Stimulated activated CD8-positive, alpha-beta memory T cell treated with anti-CD3 and anti-CD28 coated beads, Interleukin-15, amount 100 ng/mL, for 24 hours (primary cell): ENCODE measurements at places on chromosomes 12 and 14.
A peak's percentile ranks its signal among the peaks of the same experiment; 100 is the strongest.

DNA sequence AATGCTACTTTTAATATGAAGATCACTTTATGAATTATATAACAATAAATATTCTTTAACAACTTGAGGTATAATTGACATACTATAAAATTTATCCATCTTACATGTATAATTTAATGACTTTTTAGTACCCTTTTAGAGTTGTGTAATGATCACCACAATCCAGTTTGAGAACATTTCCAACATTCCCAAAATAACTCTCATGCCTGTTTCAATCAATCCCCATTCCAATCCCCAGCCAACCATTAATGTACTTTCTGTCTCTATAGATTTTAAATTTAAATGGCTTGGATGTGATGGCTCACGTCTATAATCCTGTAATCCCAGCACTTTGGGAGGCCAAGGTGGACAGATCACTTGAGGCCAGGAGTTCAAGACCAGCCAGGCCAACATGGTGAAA, 23.5 kb upstream of the FRMD6 start:
- no peak for DNase-seq

- no peak for DNase-seq
These were observed 14.9 kb downstream of the RAB35 start for GRCh38 chr12:120101617-120102016.

- DNase-seq = no peak
These were observed 121.5 kb downstream of the PRKD1 start for GRCh38 chr14:29806124-29806517.

- no peak for DNase-seq
These were observed 477.5 kb upstream of the GARIN6 start for GRCh38 chr12:99170037-99170436.

DNA sequence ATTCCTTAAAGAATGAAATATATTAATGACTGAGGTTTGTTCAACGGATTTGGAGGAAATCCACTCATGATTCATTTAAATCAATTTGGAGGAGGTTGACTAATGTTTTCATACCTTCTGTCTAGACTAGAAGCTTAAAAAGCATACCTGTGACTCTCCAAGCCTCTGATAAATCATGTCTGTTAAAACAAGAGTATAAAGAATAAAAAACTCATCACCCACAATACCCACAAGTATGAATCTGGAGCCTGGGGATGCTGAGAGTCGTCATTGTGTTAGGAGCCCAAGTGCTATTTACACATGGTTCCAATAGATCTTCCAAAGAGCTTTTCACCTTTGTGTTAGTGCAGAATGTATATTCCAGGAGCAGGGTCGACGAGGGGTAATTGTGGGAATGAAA, 86.8 kb upstream of the ADAMTS20 start:
- DNase-seq = no peak

- no peak for DNase-seq
These were observed 162.6 kb downstream of the ETNK1 start for GRCh38 chr12:22787557-22787956.

- no peak for DNase-seq
These were observed 7.6 kb downstream of the MDM1 start for GRCh38 chr12:68324531-68324930.

GRCh38 chr14:20429801-20430669, 5.9 kb downstream of the KLHL33 start:
- DNase-seq = no peak

GRCh38 chr14:95025218-95025617, 132.1 kb downstream of the DICER1 start:
- DNase-seq = no peak

GRCh38 chr12:104596134-104596799, 139.5 kb downstream of the CHST11 start:
- DNase-seq = no peak

DNA sequence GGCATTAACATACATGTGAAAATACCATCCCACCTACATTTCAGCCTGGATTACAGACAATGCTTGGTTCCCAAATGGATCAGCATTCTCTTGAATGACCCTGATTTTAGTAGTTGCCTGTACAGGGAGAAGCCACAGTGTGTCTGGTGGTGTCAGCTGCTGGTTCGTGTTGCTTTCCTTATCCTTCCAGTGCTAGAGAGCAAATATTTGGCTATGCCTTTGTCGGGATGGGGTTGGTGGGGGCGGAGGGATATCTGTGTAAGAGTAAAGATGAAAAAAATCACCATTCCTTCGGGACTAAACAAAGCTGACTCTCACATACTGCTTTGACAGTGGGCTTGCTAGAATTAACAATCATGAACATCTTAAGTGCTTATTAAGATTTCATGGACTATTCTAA, 96.0 kb downstream of the PTPRR start:
- DNase-seq = no peak

DNA sequence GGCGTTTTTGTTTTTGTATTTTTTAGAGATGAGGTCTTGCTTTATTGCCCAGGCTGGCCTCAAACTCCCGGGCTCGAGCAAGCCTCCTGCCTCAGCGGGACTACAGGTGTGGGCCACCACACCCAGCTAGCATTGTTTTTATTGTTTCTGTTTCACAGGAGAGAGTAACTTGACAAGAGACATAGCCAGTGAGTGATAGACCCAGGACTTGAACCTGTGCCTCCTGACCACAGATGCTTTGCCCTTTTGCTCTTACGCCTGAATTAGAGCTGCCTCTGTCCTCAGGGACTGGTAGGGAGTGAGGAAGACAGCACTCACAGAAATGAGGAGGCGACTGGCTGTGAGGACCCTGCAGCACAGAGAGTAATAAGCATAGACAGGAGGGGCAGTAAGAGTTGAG, 2.3 kb downstream of the EVL start:
- DNase-seq = no peak

DNA sequence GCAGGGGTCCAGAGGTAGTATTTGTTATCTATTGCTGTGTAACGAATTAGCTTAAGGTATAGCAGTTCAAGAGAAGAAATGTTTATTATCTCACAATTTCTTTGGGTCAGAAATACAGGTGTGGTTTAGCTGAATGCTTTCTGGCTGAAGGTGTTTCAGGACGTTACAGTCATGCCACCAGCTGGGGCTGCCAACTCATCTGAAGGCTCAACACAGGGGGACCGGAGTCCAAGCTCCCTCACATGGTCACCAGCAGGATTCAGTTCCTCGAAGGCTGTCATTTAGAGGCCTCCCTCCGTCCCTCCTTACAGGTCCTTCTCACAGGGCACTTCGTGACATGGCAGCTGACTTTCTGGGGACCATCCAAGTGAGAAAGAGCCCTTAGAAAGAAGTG, 37.5 kb upstream of the SINHCAF start:
- DNase-seq = no peak

DNA sequence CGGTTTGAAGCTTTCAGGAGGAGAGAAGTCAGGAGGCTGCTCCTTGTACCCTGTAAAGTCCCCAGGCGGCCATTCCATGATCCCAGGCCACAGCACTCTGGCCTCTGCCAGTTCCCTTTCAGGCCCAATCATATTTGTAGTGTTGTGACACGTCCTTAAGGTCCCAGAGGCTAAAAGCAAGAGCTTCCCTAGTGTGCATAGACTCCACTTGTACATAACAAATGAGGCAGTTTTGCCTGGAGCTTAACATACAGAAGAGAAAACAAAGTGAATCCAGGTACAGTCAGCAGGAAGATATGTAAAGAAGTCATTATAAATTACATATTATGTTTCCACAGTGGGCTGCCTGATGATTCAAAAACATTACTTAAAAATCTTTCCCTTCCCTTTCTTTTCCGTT, 81.1 kb upstream of the RPH3A start:
- no peak for DNase-seq

- peak; percentile 47 for DNase-seq
These were observed at the start of gene ZNF641 for GRCh38 chr12:48350249-48351021. Gene ZNF641, minus strand, starts transcription at chr12:48350919. Its CDS starts 2,829 bp downstream, at chr12:48348090.

DNA sequence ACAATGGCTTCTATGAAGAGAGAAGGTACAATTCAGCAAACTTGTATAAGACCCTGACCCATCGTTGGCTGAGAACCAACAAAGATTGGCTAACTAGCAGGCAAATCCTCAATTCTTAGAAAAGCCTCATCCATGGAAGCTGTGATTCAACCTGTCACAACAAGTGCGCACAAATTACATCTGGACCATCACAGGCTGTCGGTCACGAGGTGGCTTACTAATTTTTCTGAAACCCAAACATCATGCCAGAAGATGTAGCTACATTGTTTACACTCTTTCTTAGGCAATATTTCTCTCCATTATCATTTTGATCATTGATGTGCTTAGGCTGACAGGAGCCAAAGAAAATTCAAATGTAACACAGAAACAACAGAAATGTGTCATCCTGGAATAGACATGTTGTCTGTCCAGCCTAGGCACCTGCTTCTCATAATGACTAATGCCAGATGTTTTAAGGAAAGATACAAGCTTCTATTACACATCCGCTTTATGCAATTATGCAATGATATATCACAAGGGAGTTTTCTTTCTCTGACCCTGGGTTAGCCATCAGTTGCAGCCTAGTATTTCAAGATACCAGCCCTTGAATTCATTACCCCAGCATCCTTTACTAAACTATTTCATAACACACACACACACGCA, 92.9 kb upstream of the DIO2 start:
- no peak for DNase-seq

DNA sequence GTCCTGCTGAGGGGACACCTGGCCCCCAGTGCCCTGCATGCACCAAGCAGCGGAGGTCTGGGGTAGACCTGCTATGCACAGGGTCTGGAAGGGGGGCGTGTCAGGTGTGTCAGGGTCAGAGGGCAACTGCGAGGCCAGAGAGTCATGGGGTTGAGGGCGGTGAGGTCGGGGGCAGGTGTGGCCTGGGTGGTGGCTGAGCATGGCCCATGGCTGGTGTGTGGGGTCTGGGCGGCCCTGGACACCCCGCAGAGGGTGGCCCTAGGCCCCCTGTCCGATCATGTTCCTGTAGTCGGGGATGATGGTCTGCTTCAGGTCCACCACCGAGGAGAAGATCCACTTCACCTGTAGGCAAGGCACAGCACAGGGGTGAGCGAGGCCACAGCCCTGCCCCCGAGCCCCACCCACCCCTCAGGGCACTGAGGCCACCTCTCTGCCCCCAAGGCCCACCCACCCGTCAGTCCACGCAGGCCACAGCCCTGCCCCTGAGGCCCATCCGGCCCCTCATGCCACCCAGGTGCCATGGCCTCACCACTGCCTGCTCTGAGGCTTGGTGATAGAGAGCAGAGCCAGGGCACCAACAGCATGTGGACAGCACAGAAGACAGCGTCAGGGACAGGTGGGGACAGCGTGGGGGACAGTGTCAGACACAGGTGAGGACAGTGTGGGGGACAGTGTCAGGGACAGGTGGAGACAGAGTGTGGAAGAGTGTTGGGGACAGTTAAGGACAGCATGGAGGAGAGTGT, 211.3 kb downstream of the TMEM121 start:
- DNase-seq = no peak

GRCh38 chr12:107167756-107168155, 74.4 kb upstream of the CRY1 start:
- DNase-seq = no peak

- no peak for DNase-seq
These were observed 3.0 kb upstream of the CORO1C start for GRCh38 chr12:108734200-108734906.

- DNase-seq = no peak
These were observed 405.0 kb upstream of the TMTC1 start for GRCh38 chr12:30188602-30189326.

- DNase-seq = no peak
These were observed 960 bp upstream of the LRFN5 start for GRCh38 chr14:41605550-41606281.

- no peak for DNase-seq
These were observed 76.0 kb upstream of the ACTN1 start for GRCh38 chr14:69055125-69055524.

GRCh38 chr12:94175763-94176668, 27.6 kb downstream of the PLXNC1 start:
- DNase-seq = no peak

DNA sequence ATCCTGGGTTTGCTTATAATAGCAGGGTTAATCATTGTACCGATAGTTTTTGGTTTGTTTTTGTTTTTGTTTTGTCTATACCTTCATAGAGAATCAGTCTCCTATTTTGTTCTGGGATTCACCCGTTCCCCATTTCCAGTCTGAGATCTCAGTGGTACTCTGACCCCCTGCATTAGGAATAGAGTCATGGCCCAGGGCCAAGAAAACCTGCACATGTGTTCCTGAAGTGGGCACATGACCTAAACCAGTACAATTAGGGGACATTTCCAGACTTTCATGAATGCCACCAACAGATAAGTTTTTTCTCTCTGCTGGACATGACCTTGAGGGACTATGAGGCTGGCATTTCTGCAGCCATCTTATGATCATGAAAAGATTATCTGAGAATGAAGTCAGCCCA, 52.5 kb downstream of the MRPL42 start:
- DNase-seq = no peak

DNA sequence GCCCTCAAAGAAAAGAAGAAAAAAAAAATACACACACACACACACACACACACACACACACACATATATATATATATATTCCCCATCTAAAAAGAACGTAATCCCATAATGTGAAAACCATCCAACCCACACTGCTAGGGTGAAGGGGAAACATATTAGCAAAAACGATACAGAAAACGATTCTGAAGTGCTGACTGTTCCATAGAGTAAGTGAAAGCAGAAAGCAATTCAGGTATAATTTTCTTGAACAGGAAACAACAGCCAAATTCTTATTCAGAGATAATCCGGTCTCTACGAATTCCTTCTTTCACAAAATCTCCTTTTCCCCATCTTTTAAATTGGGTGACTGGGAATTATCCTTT, 393.5 kb downstream of the NOVA1 start:
- no peak for DNase-seq

DNA sequence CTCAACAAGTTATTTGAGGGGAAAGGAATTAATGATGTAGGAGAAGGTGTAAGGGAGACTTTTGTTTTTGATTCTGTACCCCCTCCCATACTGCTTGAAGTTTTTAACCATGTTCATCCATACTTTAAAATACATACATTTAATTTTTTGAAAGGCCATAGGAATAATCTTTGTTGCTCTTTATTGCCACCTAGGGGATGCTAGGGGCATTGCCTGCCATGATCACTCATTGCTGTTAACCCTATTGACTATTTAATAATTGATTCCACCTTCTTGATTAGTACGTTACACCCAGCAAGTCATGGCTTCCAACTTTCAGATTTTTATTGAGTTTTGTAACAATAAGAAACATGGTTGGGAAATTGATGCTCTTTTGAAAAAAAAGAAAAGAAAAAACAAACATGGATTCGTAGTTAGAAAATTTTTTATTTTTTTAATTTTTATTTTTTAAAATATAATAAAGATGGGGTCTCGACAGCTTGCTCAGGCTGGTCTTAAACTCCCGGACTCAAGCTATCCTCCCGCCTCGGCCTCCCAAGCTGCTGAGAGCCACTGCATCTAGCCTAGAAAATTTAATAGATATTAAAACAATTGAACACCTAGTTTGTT, 8.5 kb upstream of the PRKAB1 start:
- no peak for DNase-seq

GRCh38 chr14:31484754-31485153, 3.1 kb downstream of the GPR33 start:
- DNase-seq = no peak

- no peak for DNase-seq
These were observed 47.7 kb downstream of the NCOR2 start for GRCh38 chr12:124519746-124520145.
